Stimulated activated CD4-positive, alpha-beta T cell treated with anti-CD3 and anti-CD28 coated beads, Interleukin-1b, Interleukin-23, amount 100 ng/mL, for 1 hour (primary cell): ENCODE measurements at places on chromosomes 11 and 22.

- no peak for DNase-seq
Measured at GRCh38 chr11:6708876-6709275, 25.7 kb upstream of the MRPL17 start.

DNA sequence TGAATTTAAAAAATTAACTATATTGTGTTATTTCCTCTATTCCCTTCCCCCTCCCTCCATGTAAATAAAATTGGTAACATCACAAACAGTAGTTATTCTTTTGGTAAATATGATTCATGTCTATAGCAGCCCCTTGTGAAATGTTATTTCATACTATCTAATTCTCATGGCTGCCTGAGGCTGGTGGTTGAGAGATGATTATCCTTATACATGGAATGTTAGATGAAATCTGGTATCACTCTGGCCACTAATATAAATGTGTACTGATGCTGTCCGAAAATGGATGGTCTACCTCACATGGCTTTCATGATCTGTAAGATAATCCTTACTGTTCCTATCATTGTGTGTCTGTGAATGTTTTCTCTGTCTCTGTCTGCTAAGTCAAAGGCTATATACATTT is 25.0 kb upstream of the EXPH5 start:
- no peak for DNase-seq

GRCh38 chr11:73235236-73235786 is 17.2 kb downstream of the P2RY2 start:
- no peak for DNase-seq

GRCh38 chr11:72848846-72849466 is 34.7 kb downstream of the ATG16L2 start:
- peak; percentile 15 for DNase-seq

- DNase-seq: no peak
Measured at GRCh38 chr11:44629732-44630345, 64.4 kb downstream of the CD82 start.

DNA sequence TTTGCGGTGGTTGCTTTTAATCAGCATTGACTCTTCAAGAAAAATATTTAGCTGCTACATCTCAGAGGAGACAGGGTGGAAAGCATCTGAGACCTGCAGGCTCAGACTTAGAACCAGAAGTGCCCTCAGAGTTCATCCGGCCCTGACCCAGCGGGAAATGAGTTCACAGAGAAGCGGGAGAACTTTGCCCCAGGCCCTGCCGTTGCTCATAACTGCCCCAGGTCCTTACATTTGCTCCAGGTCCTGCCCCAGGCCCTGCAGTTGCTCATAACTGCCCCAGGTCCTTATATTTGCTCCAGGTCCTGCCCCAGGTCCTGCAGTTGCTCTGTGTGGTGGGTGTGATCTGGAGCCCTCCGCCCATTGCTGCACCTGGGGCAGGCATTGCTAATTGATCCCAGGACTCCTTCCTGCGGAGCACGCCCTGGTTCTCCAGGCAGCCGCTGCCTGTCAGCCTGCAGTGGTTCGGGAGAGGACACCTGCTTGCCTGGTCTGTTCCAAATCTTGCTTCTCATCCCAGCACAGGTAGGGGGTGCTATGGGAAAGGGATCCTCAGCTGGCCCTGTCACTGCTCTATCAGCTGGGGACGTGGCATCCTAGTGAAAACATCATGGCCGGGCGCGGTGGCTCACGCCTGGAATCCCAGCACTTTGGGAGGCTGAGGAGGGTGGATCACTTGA is 58.1 kb upstream of the PPP6R3 start:
- DNase-seq: no peak

DNA sequence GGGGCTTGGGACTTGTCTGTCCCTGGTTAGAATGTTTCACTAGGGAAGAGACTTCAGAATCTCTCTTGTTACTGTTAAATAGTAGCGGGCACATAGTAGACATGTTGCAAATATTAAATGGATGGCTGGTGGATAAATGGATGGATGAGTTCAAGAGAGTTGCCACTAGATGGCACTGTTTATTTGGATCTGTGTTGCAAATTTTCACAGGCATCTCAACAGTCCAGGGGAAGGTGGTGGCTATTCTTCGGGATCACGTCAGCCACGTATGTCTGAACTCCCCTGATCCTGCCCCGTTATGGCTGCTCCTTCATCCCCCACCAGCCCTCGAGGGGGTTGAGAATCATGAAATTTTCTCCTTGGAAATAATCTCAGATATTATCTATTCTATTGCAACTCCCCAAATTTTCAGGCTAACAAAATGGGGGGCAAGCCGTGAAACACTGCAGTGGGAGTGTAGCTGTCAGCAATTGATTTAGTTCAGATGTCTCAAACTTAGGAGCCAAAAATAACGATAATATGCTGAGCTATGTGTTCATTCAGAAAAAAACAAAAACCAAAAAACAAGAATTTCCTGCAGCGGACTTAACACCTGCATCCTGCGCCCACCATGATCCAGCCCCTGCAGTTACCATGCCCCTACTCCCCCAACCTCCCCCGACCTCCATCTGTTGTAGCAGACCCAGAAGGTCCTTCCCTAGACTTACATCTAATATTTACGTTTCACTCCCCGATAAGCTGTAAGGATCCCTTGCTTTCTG is 29.1 kb upstream of the BIRC3 start:
- DNase-seq: no peak

DNA sequence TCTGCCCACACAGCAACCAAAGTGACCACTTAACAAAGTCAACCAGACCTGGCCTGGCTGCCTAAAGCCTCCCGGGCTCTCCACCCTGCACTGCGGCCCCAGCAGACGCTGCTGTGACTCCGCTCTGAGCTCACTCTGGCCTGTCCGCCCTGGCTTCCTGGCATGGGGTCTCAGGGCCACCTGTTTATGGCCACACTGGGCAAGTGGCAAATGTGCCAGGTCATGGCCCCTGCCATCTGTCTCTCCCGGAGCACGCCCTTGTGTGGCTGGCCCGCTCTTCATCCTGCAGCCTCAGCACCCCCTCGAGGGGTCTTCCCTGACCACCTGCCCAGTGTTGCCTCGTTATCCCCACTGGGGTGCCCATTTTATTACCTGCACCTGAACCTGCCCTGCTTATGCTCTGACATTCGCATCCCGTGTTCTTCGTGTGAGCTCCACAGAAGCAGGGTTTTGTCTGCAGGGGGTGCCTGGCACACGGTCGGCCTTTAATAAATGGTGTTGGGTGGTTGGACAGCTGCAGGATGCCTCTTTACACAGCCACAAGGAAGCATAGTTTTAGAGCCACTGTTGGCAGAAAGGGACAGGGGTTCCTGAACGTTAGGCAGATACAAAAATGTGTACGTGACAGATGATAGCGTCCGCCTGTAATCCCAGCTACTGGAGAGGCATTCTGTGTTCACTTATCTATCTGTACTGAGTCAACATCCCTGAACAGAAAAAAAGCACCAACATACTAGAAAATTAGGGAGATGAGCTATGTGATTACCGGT is 785.6 kb downstream of the TBC1D22A start:
- no peak for DNase-seq

- no peak for DNase-seq
Measured at GRCh38 chr11:69704508-69705253, 859 bp upstream of the FGF19 start.

- DNase-seq: no peak
Measured at GRCh38 chr22:19984201-19984753, 32.3 kb downstream of the ARVCF start.

DNA sequence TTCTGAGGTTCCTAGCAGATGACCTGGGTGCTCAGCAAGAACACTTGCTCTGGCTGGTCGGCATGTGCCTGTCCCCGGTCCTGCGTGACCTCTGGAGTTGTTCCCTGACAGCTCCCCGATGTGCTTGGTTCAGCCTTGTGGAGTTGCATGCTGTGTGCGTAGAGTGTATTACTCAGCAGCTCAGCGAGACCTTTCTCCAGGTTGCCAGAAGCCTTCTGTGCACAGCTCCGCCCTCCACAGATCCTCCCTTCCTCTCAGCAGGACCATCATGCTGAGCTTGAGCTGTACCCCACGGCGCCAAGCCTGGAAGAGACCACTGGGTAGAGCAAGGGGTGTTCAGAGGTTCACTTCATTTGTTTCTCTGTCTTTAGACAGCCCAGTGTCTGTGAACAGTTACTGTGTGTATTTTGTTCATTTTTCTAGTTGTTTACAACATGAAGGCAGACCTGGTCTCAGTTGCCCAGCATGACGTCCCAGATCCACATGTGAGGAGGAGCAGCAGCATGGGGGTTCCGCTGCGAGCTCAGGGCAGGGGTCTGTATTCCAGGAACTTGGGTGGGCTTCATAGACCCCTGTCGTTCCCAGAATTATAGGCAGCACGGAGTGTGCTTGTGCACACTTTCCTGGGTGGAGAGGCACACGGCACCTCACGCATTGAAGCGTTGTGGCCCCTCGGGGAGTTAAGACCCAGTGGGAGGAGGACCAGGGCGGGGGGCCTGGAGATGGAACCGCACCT is 148.6 kb downstream of the IGLL1 start:
- DNase-seq: no peak

- no peak for DNase-seq
Measured at GRCh38 chr11:123231256-123231655, 36.2 kb upstream of the CLMP start.

DNA sequence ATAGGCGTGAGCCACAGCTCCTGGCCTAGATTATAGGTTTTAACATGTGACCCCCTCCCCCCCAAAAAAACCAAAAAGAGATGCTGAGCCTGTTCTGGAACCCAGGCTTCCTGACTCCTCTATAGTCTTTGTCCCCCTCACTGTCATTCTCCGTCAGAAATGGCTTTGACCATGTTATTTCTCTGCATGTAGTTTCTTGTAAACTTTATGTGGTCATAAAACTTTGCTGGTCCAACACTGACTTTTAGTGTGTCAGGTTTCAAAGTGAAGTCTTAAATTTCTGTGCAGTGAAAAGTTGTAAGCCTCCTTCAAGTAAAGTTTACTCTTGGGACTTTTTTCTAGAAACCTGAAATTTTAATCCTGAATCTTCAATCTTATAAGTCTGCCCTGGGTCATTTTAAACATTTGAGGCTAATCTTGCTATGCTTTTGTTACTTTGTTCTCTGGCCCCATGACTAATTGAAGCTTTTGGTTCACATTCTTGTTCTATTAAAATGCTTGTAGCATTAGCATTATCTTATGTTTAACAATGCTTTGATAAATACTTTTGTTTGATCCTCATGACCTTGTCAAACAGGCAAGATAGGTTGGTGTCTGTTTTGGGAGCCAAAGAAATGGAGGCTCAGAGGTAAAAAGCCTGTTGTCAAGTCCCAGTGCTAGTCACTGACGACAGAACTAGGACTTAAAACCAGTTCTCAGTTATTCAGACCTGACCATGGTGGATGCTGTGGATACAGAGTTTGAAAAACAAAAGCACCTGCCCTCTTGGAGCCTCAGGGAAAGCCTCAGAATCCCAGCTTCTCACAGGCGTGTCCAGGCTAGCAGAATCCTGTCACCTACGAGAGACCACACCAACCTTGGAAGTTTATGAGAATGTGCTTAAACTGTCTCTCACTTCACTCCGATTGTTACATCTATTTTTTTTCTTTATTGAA is 87.7 kb upstream of the HORMAD2 start:
- no peak for DNase-seq

DNA sequence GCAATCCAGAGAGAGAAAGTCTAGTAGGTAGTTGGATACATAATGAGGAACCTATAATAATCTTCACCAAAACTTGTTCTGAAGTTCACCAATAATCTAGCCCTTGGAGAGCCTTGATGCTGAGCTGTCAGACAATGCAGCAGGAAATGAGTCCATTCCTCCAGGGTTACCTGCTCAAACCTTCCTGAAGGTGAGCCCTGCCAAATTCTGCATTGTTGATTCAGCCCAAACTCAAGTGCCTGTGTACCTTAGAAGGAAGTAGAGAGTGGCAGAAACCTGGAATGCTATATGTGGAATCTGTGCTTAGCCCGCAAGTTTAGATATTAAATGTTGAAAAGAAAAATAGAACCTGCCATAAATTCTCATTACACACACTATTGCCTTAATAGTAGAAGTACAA is 77.4 kb upstream of the SPON1 start:
- no peak for DNase-seq

DNA sequence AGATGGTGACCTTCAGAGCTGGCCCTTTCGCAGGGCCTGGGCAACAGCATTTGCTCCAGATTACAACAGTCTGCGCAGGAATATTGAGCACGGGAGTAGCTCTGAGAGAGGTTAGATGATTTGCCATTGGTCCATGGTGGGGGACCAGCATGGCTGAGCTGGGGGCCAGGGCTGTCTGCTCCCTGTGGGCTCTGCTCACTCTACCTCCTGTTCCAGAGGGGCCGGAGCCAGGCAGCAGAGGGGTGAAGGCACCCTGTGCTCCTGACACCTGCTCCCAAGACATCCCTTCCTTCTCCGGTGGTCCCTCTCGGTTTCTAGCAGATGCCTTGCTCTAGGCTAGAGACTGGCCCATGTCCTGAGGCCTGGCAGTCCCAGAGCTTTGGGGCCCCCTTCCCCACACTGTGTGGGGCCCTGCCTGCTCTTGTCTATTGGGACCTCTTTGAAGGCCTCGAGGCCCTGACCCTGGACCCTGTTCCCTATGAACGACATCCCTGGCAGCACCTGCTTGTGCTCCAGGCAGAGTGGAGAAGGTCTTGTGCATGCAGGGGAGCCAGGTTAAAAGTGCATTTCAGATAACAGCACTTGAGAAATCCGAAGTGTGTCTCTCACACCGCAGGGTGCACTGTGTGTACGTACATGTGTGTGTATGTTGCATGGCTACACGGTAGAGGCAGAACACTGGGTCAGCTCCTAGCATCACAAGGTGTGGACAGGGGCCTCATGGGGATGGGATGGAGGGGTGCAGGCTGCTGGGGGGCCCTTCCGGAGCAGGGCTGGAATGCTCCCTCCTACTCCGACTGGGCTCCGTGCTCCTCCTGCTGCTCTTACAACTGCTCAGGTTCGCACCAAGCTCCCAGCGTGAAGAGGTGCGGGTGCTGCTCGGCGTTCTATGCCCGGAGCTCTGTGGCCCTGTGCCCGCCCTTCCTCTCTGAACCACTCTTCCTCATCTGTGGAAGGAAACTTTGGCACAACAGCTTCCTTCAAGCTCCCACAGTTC is 123.3 kb upstream of the B3GAT1 start:
- DNase-seq: no peak

GRCh38 chr11:46491661-46492330 is 100.2 kb upstream of the CHRM4 start:
- no peak for DNase-seq

DNA sequence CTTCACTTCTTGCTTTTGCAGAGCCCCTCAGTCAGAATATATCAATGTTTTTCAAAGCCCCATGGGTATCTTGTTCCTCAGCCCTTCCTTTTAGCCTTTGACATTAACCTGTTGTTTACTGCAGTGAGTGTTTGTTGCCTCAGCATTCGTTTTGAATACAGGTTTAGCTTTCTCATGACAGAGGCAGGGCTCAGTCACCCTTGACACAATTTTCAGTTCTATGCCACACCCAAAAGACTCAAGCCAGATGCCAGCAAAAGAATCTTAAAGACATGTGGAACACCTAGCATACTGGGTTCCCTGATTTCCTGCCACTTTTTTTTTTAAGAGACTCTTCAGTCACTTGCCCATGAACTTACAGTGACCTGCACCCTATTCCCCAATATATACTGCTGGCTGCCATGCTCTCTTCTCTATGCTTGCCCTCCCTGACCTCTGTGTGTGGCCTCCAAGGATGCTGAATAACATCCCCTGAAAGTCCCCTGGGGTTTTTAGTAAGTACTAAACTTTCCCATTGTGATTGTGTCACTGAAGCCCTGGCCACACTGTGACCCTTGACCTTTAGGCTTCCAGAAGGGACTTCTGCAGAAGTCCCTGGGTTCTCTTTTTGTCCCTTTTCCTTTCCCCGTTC is 1225.5 kb downstream of the TBC1D22A start:
- no peak for DNase-seq
